Right hindlimb (tissue), 1 donor: ENCODE measurements at places on chromosomes 5 and 9.
A peak's percentile ranks its signal among the peaks of the same experiment; 100 is the strongest.

- DNase-seq = no peak
Measured at GRCh38 chr5:152811988-152812387, 406.9 kb upstream of the NMUR2 start.

DNA sequence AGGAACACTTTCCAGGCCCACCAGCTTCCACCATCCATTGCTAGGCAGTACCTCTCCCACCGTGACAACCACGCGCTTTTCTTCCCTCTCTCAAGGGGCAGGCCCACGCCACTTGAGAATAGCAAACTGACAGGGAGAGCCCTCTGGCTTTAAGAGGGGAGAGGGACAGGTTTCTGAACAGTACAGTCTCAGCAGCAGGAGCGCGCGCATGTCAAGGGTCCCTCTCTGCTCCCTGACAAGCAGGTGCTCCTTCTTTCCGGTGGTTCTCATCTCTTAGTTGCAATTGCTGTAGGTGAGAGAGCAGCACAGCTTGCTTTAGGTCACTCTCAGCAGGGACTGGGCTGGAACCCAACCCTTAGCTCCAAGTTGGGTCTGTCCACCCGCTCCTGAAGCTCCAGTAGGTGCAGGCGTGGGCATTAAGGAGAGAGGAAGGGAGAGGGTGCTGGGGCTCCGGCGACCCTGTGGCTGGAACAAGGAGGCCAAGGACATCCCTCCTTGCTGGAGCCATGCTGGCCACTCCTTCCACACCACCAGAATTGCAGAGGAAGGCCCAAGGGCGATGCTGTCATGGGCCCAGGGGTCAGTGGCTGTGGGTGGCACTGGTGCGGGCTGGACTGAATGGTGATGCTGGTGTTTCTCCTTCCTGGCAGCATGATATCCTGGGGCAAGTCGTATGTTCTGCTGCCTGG lies 9.0 kb upstream of the PHF2 start:
- no peak for DNase-seq

DNA sequence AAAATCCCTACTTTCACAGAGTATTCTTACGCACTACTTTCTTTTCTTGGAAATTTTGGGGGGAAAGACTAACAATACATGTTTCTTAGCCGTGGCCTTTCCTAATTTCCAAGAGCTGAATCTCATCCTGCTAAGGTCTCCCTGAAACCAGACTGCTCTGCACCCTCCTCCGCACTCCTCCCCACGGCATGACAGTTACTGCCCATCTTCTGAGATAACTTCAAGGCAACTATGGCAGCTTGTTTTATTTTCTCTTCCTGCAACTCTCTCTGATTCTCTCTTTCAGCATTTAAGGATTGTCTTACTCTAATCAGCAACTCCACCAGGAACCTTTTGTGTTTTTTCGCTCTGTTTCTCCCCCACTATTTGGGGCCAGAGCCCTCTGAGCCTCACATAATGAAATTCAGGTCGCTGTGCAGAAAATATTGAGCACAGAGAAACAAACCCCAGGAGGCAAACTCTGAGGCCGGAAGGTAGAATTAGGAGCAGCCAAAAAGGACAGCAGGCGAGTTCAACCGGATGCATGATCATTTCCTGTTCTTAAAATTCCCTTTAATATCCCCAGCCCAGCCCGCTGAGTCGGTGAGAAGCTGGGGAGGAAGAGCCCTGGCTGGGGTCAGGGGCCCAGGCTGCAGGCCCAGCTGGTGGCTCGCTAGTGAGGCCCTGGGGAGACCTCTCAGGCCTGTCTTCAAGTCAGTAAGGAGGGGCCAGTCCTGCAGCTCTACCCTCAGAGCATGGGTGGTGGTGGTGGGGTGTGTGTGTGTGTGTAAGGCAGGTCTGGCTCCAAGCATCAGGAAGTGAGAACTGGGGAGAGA lies 213.6 kb upstream of the S1PR3 start:
- peak; percentile 83 for DNase-seq

GRCh38 chr9:85024374-85024773 lies 354.8 kb downstream of the NTRK2 start:
- no peak for DNase-seq
